ENCODE measurements at places on chromosomes 4 and X.

DNA sequence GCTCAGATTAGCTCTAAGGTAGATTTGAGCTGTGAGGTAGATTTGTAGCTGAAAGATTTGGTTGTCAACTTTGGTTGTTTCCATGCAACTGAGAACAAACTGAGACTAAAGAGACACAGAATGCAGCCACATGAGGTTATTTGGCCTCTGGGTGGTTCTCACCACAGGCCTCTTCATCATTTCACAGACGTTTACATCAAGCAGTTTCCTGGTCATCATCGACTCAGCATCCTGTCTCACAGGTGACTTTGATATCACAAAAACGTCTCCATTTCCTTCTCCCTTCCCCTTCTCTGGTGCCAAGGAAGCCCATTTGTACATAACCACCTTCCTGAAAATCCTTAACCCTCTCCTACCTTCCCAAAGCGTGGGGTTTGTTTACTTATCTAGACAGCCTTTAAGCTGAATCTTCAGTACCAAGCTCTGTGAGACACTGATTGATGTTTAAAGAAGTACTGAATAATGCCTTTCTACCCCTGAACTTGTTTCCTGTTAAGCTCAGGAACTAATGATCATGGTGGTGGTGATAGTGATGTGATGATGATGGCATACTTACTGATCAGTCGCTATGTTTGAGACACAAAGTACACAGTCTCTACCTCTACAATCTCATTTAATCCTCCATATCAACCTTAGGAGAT, 81.9 kb downstream of the FAM114A1 start:
- DNase-seq = peak; percentile 6

DNA sequence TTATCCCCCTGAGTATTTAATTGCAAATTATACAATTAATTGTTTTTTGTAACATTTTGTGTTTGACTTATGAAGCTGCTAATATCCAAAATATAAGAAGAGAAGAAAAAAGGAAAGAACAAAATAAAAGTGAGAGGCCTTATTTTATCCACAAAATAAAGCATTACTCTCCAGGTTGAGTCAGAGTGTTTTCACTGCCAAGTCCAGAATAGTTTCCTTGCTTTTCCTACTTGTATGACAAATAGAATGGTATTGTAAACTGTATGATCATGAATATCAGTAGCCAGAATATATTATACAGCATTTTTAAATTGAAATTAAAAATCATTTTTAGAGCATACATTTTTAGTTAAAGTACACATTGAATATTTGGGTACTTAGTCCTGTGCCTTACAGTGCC, 237.8 kb downstream of the NDST4 start:
- no peak for DNase-seq

GRCh38 chr4:151197247-151197646, 79.7 kb upstream of the PRSS48 start:
- DNase-seq = no peak

- no peak for DNase-seq
These were observed 217.9 kb downstream of the HS6ST2 start for GRCh38 chrX:132740316-132741123.

DNA sequence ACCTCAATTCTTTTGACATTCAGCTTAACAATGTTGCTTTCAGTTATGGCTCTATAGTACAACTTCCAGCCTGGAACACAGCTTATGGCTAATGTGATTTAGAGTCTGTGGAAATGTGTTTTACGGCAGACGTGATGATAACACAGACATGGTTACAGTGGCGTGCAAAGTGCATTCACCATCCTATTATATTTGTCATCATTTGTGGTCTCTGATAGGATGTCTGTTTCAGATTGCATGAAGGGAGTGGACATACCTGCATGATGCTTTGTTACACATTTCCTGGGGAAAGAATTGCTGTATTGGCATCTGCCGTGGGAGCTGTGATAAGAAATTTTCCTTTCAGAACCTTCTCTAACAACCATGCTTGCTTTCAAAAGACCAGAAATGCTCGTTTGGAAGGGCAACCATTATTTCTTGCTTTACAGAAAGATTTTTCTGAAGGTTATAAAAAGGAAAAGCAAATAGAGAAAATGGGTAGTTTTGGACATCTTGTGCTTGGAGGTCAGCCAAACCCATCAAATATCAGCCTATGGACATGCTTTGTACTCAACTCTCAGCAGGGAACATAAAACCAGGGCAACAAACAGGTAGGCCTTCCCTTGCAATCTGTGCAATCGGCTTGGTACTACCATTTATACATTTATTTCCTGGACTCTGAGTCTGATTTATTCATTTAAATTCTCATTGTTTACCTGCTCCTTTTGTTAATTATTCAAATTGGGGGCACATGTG, 273.9 kb downstream of the TLL1 start:
- DNase-seq = no peak

DNA sequence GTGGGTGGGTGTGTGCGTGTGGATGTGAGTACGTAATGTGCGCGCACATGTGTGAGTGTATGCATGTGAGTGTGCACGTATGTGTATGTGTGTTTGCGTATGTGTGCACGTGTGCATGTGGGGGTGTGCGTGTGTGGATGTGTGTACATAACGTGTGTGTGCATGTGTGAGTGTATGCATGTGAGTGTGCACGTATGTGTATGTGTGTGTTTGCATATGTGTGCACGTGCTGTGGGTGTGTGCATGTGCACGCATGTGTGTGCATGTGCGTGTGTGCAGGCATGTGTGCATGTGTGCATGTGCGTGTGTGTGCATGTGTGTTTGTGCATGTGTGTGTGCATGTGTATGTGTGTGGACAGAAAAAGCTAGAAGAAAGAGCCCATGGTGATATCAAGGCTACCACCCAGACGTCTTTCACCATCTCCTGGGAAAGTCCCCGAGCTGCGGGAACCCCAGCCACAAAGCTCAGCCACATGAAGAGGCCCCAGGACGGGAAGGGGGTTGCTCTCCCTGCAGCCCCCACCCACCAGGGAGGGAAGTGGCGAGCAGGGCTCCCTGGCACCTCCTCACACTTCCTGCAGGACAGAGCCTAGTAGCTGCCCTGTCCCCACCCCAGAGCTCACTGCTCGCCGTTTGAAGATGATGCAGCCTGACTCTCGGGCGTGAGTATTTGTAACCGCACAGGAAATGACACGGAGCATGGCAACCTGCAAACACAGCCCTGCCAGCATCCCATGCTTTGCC, 108.3 kb downstream of the DCTD start:
- peak; percentile 58 for DNase-seq

GRCh38 chrX:13518126-13518525, 51.3 kb upstream of the EGFL6 start:
- DNase-seq = no peak

DNA sequence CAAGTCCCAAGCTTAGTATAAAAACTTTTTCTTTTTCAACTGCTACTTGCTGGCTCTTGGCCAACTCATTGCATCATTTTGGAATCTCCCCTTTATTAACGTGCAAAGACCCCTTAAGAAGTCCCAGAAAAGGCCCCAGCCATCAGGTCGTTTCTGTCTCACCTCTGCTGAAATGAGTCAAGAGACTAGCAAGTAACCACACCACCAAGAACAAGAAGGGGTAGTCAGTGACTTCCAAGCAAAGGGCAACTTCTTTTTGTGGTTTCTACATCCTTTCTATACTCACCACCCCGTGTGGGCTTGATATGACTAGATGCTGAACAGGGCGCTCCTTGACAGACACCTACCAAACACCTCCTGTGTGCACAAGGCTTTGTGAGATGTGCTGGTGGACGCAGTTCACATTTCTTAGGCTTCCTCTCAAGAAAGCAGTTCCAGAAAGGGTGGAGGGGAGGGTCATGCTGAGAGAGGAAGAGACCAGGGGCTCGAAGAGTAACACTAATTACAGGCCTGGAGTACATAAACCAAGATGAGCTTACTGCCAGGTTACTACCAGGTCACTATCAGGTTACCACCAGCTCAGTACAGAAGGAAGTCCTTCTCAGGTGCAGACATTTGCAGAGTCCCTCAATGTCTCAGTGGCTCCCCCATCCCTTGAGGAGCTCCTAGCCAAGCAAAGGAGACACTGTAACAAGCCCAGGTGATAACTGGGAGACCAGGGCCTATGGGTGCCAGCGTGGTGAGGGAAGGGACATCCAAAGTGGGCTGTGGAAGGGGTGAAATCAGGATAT, 19.3 kb downstream of the JAKMIP1 start:
- peak; percentile 65 for DNase-seq

DNA sequence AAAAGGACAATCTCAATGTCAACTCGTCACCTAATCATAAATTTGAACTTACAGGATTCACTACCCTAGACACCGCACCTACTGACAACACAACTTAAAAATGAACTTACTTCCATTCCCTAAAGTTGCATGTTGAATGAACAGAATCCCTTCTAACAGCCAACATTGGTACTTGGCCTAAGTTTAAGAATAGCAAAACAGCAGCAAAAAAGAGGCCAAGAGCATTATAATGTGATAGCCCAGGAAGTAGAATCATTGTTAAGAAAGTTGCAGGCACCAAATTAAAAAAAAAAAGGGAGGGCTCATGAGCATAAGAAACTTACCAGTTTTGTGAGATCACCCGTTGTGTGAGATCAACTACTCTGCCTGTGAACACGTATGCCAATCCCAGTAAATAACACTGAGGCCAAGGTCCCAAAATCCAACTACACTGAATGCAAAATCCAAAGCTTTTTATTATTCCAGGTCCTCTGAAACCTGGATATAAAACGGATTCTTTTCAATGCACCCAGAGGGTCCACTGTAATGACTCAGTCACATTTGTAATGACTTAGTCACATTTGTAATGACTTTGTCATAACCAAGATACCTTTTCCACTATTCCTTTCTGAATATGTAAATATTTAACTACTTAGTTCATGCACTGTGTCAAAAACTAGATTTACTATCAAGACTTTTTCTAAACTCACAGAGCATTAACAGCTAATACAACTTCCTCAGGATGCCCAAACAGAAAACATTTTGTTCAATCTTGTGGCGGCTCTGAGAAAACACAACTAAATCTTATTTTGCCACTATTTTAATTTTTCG, 6.8 kb downstream of the HNRNPDL start:
- DNase-seq = no peak

- DNase-seq = no peak
These were observed 55.4 kb downstream of the ZFX start for GRCh38 chrX:24204958-24205357.

GRCh38 chrX:103311399-103311780, 600 bp upstream of the BEX2 start:
- no peak for DNase-seq

DNA sequence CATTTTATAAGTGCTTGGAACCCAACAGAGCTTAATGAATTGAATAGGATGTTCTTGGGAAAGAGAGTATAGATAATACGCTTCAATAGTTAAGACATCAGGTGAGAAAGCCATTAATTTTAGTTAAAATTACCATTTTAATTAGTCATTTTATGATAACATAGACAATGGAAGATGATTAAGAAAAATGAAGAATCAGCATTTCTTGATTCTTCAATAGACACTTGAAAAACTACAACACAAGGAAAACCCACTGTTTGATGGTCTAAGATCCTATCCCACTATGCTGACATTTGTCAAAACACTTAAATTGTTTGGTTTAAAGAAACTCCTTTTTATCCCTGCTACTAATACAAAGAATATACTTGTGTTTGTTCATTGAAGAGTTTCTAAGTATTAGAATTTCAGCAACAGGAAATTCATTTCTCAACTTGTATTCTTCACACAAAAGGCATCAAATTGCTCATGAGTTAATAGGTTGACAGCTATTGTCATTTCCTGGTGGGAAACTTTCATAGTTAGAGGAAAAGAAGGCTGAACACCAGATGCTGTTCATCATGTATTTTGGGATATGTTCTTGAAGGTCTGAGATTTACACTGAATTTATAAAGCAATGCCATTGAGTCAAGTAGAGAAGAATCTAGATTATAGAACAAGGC, 9.6 kb upstream of the CXCL2 start:
- DNase-seq = no peak

- DNase-seq = no peak
These were observed 155.6 kb downstream of the GBA3 start for GRCh38 chr4:22848332-22848731.

- DNase-seq = peak; percentile 61
These were observed 169.0 kb upstream of the BCOR start for GRCh38 chrX:40266490-40267333.

DNA sequence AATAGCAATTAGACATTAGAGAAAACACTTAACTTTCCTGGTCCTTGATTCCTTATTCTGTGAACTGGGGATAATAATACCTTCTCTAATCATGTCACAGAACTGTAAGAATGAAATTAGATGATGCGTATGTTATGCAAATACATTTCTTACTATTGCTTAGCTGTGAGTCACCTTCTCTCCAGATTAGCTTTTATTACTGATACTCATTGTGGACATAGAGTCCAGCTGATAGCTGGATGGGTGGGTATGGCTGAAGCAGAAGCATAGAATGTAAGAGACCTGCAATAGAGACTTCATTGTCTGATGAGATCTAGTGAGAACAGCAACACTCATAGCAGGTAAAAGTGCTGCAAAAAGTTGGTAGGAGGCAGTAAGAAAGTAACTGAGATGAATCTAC, 437.2 kb upstream of the ZFP42 start:
- DNase-seq = no peak

DNA sequence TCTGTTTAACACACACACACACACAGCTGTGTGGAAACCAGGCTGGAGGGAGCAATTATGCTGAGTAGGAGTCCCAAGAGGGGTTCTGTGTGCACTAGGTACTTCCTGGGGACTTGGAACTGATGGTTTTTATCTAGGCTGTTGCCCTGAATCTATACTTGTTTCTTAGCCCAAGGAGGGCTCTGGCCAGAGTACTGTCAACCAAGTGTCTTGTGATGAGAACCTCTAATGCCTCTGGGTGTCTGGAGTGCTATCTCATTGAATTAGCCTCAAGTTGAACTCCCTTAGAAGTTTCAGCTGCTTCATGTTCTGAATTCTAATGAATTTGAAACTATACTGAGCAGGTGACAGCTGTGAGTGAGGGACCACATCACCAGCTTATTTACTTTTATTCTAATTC, 16.6 kb downstream of the ARHGAP24 start:
- DNase-seq = no peak

GRCh38 chrX:51024106-51024696, 113.7 kb downstream of the BMP15 start:
- no peak for DNase-seq

GRCh38 chr4:118289794-118290193, 63.0 kb downstream of the PRSS12 start:
- no peak for DNase-seq

DNA sequence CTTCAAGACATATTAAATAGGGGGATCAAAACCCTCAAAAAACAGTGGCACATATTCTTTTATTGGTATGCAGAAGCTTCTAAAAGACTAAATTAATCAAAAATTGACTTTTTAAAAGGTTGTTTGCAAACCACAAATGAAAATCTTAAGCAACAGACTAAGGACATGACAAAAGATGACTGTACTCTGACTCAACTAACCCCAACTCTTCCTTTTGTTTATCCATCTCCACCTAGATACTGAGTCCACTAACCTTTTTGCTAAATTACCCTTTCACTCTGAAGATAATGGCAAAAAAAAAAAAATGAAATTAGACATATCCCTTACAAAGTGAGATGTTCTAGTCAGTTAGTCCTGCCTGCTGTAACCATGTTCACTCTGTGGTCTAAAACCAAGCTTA, 91.6 kb upstream of the NLRP2B start:
- no peak for DNase-seq
